RWPE1 (cell line): ENCODE measurements at places on chromosomes 16 and 17.
A peak's percentile ranks its signal among the peaks of the same experiment; 100 is the strongest.

DNA sequence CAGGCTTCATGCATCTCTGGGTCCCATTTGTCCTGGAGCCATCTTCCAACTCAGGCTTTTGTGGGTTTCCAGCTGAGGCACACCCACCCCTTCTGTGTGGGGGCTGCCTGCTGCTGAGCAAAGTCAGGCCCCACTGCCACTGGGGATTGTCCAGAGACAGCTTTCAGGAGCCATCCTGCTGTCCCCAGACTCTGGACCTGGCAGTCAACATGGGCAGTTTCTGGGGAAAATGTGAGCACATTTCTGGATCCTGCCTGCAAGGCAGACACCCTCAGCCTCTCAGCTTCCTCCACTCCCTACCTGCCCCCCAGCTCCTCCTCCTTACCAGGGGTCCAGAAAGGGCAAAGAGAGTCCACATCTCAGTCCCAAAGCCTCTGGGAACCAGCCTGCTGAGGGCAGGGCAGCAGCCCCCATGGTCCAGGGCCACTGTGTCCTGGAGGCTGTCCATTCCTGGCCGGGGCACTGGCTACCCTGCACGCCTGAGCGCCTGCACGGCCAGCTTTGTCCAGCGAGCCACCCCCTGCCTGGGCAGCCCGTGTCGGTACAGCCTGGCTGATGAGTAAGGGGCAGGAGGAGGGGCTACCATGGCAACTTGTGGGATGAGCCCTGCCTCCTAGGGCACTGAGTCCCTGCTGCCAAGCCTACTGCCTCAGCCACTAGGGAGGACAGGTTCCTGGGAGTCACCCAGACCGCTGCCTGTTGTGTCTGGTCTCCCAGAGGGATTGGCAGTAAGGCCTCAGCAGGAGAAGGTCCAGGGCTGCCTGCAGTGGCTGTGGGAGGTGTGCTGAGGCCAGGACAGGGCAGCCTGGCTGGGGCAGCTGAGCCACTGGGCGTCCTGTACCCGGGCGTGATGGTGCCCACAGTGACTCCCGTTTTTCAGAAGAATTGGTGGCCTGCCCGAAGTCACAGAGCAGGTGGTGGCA, at the start of gene SLC47A2:
TSS of gene SLC47A2 (minus strand) at position 477 of the 923 bp plus-strand sequence. CDS start at position 448, 29 bp downstream.
- no peak for DNase-seq

GRCh38 chr16:57818377-57819064, 16.2 kb upstream of the KIFC3 start:
- DNase-seq, result no peak

- no peak for DNase-seq
These were observed 46.1 kb downstream of the CHD9 start for GRCh38 chr16:53100889-53101288.

DNA sequence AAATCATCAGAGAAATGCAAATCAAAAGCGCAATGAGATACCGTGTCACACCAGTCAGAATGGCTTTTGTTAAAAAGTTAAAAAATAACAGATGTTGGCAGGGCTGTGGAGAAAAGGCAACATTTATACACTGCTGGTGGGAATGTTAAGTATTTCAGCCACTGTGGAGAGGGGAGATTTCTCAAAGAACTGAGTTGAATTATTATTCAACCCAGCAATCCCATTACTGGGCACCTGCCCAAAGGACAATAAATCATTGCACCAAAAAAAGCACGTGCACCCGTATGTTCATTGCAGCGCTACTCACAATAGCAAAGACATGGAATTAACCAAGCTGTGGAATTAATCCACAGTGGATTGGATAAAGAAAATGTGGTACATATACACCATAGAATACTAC, 204.7 kb downstream of the HS3ST4 start:
- DNase-seq, result no peak

- no peak for DNase-seq
These were observed 15.4 kb upstream of the ENPP7 start for GRCh38 chr17:79715098-79715942.

DNA sequence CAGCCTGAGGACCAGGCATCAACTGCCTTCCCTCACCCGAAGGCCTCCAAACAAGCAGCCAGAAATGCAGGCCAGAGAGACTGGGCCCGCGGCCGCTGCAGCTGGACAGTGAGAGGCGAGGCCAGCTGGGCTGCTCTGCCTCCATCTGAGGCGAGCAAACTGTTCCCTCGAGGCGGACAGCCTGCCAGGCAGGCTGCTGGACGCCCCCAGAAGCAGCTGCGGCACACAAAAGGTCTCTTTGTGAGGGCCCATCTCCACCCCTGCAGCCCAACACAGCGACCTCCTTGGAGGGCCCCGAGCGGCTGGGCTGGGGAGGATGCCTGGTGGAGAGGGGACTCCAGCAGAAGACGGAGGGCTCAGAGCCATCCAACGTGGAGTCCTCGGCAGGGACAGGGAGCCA, 4.7 kb downstream of the CORO7 start:
- DNase-seq, result no peak

- no peak for DNase-seq
These were observed 218.0 kb downstream of the SEC14L1 start for GRCh38 chr17:77358801-77359200.

DNA sequence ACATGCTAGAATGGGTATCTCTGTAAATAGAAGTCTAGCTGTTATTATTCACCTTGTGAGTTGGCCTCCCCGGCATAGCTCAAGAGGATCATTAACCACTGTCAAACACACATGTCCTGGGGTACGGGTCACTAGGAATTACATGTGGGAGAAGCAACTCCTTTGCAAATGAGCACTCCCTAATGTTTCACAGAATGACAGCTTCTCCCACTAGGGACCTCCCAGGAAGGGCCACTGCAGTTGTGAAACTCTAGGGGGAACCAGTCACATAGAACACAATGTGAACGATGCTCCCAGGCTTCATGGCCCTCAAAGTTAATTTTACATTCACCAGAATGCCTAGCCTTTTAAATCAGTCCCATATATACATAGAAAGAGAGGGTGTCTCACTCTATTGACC, 12.4 kb upstream of the ZNF19 start:
- DNase-seq, result no peak

DNA sequence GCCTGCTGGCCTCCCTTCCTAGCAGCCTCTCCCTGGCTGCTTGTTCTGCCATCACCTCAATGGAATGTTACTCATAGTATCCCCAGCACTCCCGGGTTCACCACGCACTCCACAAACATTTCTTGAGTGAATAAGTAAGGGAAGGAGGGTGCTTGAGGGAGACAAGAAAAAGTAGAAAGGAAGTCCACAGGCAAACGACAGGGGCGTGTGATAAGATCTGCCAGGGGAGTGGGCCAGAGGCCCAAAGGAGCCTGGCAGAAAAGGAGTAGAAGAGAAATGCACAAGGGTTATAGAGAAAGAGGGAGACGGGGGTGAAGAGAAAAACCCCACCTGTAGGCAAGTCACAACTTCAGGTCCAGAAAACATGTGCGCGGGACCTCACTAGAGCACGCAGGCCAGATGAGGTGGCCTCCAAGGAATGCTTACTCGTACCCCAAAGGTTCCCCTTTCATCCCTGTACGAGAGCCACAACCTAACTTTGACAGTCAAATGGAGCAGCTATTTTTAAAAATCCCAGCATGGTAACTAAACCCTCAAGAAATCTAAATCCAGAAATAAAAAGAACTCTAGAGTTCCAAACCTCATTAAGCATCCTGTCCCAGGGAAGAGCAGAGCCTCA, 6.6 kb downstream of the ZDHHC7 start:
- DNase-seq, result peak; percentile 82

DNA sequence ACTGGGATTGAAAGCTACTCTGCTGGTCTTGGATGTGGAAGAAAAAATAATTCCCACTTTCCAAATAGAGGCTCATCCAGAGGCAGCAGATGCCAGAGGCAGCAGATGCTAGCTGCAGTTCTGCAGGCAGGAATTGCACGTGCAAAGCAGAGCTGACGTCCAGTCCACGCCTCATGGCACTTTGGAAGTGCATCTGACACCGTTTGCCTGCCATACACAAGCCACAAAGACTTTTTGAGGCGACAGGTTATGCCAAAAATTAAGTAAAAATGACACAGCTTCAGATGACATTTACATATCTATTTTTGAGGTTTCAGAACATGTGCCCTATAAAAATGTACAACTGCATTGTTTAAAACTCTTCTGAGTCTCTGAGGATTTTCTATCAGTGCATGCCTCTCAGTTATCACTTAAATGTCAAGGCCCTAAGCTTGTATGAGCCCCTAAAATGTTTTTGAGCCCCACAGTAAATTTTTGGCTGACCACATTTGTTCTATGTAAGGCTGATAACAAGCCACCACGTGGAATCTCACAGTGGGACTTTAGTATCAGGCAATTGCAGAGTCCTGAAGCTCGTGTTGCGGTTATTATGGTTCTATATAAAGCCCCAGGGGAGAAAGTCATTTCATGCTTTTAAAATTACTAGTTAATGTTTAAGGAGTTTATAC, 239.2 kb downstream of the PRKCA start:
- DNase-seq, result no peak

- no peak for DNase-seq
These were observed 55.8 kb upstream of the B4GALNT2 start for GRCh38 chr17:49076573-49077384.

- DNase-seq, result no peak
These were observed 70.2 kb downstream of the ARHGAP44 start for GRCh38 chr17:12859520-12859919.

DNA sequence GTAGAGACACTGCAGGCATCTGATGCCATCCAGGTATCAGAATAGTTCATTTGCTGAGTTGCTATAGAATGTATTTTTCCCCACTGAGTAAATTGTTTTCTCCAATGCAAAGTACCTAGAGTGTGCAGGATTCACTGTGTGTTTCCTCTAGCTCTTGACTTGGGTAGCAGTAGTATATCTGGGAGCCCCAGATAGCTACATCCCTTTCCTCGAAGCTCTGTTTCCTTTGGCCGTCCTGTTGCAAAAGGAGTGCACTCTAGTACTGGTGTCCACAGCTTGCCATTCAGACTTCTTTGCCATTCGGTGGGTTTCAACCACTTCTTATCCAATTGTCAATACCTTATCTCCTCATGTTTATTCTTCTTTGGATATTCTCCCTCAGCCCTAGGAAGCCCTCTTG, 12.8 kb downstream of the ABCA8 start:
- no peak for DNase-seq

DNA sequence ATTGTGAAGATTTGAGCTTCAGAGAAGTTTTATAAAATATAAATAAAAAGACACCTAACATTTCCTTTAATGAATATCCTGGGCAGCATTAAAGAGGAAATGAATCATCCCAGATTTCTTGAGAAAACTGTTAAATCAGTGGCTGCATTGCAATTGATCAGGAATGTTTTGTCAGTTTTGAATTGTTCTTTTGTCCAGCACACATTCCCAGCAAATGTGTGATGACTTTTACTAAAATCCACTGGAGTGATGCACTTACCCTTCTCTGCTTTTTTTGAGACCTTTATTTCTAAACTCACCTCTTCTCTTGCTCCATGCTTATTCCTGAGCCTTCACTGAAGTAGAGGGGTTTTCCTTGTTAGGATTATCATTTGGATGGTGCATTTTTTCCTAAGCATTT, 1307.2 kb downstream of the CDH8 start:
- no peak for DNase-seq

DNA sequence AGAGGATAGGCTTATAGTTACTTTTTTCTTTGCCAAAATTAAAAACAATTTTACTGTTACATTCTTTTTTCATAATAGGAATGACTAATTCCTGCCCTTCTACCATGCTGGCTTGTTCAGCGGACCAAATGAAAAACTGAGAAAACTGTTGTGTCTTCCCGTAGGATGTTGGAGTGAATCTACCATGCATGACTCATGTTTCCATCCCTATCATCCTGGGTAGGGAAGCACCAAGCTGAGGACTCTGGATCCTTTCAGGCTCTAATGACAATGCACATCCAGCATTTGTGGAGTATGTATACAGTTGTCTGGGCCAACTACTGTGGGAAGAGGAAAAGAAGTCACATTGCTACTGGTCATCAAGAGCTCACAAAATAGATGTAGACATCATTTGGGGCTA, 41.1 kb upstream of the DHX8 start:
- peak; percentile 20 for DNase-seq

- DNase-seq, result no peak
These were observed 97.0 kb upstream of the FA2H start for GRCh38 chr16:74871608-74872007.

- DNase-seq, result no peak
These were observed 197.2 kb downstream of the CHD9NB start for GRCh38 chr16:52855463-52855862.

- no peak for DNase-seq
These were observed 33.1 kb upstream of the AKAP1 start for GRCh38 chr17:57051886-57052361.
